ENCODE measurements at places on chromosomes 2 and 18.

DNA sequence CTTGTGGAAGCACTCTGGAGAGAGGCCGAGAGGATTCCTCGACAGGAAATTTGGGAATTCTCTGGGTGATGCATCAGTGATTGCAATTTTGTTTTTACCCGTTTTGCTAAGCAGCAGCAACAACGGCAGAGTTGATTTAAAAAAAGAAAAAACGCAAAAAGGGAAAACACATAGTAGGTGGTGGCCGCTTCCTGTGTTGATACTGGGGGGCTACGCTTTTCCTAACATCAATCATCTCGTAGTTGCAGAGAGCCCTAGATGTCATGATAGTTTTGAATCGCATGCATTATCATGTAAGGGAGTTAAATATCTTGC, 271 bp upstream of the RBM43 start:
- no peak for DNase-seq

DNA sequence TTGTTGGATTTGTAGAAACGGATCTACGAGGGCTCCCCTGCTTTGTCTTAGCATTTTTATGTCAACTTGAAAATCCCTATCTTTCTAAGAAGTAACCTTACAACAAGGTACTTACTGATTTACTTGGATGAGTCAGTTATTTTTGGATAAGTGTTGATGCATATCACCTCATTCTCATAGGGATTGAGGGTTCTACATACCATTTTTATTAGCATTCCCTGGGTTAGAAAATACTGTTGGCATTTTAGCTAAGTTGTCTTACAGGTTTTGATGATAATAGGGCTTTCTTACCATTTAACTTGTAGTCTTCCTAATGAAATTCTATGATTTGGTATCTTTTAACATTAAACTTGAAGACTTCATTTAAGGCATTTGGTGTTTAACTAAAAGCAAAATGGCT, 125.2 kb downstream of the UBE2E3 start:
- no peak for DNase-seq

GRCh38 chr2:143981428-143981827, 538.5 kb downstream of the ZEB2 start:
- no peak for DNase-seq

GRCh38 chr18:3852321-3852720, 402.3 kb downstream of the TGIF1 start:
- DNase-seq: no peak

DNA sequence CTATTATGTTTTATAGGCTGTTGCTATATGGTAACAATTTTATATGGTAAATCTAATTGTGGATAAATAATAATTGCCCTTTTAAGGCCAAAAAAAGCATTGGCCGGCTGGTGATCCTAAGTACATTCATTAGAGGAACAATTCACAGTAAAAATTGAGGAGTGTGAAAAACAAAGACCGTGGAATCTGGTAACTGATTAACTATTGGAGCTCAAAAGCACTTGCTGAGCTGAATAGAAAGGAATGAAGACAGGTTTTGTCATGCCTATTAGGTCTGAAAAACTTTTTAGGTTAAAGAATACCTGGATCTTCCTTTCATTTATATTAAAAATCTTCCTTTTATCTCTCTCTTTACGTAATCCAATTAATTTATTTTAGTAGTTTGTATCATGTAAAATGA, 18.5 kb upstream of the RBBP8 start:
- no peak for DNase-seq

- DNase-seq: no peak
These were observed 813 bp downstream of the NDC80 start for GRCh38 chr18:2572171-2572569.
